ENCODE measurements at places on chromosomes 16 and 17. TPM values are rescaled to one million over a fixed set of nuclear protein-coding genes. Genes with fewer than 3 reads are reported as not detected.

Gene OR1F1
- total RNA-seq: not detected

Gene SPEM3
- not detected for total RNA-seq

Gene PRSS36
- 2.7 TPM for total RNA-seq

Gene GP1BA
- total RNA-seq: not detected

Gene COL1A1
- 26.8 TPM for total RNA-seq

- no peak for DNase-seq
Measured at GRCh38 chr16:66447491-66447890, 20.4 kb downstream of the BEAN1 start.

DNA sequence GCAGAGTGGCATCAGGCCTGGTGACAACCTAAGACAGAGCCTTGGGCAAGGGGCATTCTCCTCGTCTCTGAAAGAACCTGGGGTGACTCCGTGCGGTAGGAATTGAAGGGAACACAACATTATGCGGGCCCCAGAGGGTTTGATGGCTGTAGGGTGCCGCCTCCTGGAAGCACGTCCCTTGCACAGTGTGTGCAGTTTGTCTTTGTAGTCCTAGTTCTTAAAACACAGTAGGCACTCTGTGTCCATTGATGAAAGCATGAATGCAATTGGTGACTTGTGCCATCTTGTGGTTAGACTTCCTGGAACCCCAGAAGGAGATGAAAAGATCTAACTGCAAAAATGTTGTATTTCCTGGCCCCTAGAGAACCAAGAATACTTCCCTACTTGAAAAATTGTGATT lies 279.8 kb downstream of the UTP18 start:
- DNase-seq: no peak

Gene BAIAP2
- total RNA-seq: 32.7 TPM

Gene ATP2A1
- total RNA-seq: 0.45 TPM

Gene UNC119
- total RNA-seq: 22.2 TPM

DNA sequence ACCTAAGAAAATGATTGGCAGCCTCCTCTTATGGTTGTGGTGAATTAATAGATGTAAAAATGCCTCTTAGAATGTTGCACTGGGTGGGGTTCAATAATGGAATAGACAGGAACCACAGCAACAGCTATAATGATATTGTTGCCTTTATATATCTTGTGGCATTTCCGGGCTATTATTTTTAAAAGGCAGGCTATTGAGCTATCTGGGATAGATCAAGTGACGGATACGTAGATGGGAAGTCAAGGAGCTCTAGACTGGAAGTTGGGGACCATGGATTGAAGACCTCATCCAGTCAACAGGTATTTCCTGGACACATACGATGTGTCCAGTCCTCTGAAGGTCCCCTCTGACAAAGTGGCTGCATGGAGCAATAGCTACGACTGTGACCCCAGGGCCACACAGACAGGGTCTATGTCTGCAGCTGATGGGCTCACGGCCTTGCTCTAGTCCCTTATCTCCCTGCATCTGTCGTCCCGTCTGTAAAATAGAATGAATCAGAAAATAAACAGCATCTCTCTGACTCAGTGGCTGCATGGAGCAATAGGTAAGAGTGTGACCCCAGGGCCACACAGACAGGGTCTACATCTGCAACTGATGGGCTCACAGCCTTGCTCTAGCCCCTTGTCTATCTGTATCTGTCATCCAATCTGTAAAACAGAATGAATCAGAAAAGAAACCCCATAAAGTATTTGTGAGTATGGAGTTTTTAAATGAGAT lies 117.7 kb upstream of the FOXF1 start:
- no peak for DNase-seq

DNA sequence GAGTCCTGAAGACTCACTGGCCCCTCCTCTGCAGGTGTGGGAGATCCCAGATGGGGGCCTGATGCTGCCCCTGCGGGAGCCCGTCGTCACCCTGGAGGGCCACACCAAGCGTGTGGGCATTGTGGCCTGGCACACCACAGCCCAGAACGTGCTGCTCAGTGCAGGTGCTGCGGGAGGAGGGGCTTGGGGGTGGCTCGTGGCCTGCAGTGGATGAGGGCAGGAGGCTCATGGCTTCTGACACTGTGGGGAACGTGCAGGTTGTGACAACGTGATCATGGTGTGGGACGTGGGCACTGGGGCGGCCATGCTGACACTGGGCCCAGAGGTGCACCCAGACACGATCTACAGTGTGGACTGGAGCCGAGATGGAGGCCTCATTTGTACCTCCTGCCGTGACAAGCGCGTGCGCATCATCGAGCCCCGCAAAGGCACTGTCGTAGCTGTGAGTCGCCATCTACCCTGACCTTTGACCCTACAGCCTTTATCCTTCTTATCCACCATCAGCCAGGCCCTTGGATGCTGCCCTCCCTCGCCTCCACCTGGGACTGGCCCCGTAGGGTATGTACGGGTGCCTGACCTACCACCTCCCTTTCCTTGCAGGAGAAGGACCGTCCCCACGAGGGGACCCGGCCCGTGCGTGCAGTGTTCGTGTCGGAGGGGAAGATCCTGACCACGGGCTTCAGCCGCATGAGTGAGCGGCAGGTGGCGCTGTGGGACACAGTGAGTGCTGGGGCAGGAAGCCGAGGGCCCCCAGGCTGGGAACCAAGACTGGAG lies 3.6 kb downstream of the CORO1A start:
- peak; percentile 86 for DNase-seq

Gene KRTAP9-3
- not detected for total RNA-seq

Gene SOST
- total RNA-seq: not detected

DNA sequence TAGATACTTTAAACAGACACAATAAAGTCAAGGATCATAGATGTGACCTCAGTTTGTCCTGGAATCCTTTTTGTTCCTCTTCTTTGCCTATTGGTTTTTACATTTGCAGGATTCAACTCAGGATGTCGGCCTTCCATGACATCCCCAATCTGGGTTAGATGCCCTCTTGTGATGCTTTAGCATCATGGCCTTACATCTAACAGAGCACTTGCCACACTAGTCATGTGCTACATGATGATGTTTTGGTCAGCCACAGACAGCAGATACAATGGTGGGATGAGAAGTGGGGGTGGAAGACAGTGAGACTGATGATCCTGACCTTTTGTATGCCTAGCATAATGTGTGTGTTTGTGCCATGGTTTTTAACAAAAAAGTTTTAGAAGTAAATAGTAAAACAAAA lies 1.8 kb upstream of the SYNRG start:
- DNase-seq: no peak

DNA sequence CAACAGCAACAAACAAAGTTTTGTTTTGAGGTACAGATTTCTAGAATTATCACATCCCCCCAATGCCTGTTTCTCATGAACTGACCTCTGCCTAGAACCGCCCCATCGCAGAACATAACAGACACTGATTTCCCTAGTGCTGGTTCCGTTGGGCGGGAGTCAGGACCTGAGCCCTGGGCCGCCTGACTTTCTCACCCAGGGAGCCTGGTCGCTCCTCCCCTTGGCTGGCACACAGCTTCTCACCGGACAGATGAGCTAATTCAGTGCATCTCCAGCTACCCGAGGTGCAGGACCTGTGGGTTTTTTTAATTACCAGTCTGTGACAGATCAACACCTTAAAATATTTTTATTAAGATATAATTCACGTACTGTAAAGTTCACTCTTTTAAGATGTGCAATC lies 20.1 kb upstream of the RPL38 start:
- DNase-seq: no peak

DNA sequence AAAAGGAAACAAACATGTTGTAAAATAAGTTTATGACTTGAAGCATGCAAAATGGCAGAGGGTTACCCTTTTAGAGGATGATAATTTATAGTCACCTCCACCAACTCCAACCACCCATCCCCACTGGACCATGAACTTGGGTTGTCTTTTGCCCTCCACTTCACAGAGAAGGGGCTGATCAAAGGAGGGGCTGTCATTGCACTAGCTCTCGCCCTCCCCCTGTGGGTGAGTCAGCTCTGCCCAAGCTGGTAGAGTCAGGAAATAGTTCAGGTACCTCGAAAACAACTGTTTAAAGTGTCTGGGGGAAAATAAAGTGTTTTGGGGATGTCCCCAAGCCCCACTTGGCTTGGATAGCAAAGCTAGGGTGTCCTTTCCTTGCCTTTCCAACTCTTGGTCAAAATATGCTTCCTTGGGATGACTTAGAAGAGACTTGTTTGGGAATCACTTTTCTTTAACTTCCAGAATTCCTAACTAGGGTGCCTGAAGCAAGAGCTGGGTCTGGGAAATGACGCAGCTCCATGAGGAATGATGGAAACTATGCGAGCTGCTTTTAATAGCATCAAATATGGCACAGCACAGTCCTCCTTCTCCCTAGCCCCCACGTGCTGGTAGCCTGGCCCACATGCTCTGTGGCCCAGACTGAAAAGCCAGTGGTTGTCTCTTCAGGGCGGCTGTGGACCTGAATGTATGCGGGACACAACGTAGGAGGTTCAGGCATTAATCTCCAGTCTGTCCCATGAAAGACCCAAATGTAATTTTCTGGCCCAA lies 40.7 kb downstream of the TBX4 start:
- DNase-seq: no peak

DNA sequence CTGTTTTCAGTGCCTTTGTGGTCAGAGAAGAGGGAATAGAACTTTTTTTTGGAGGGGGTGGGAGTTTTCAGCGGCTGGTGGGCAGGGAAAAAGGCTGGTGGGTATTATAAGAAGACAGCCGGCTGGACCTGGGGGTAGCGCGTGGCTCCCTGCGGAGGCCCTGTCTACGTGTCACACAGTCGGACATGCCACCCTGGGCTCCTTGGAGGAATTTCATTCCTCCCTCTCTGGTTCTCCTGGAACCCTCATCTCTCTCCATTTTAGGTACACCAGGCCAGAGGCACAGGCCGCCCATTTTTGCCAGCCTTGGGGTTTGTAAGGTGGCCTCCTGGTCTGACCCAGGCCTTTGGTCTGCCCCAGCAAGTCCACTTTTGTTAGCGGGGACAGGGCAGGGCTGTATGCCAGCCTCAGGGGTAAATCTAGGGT lies 908 bp downstream of the FKBP10 start:
- DNase-seq: no peak

DNA sequence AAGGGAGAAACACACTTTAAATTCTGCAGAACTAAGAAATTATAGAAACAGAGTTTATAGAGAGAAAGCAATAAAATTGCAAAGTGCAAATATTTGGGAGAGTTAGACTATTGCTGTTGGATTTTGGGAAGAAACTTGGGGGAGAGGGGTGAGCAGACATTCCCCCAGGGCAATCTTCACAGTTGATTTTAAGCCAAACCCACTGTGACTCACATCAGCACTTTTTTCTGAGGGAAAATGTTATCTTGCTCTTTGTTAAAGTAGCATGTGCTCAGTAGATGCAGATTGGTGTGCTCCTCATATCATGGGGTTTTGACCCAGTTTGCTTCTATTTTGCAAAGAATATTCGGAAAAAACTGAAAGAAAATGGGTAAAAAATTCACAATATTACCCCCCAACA lies 367.6 kb downstream of the CDH11 start:
- no peak for DNase-seq

DNA sequence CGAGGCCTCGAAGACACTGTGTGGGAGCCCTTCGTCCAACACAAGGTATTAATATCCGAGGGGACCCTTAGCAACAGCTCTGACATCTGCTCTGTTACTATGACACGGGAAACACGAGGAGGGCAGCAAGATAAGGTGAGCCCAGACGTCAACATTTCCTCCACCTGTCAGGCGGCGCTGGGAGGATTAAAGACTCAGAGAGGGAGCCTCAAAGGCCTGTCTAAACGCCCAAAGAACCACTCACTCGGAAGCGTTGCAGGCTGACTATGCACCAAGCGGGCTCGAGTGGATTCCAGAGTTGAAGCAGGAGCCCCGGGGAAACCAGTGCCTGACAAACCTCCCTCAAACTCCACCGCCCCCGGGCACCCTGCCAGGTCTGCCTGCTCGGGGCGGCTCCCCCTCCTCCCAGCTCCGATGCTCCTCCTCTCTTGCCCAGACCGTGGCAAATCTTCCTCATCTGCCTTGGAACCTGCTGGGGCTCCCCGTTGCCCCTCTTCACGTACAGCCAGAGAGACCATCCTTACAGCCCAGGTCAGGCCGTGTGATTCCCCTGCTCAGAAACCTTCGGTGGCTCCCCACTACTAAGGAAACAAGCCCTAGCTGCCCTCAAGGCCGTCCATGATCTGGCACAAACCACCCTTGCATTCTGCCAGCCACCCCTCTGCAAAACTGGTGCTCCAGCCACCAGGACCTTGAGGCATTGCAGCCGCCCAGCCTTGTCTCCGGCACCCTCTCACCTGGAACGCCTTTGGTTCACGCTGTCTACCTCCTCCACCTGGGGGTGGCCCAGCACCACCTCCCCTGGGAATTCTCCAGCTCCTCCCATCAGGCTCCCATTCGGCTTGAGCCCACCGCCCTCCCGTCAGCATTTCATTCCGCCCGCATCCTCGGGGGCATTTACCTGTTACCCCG lies 16.2 kb downstream of the RPH3AL start:
- DNase-seq: peak; percentile 81

GRCh38 chr16:2783581-2784357 lies 3.6 kb downstream of the PRSS33 start:
- no peak for DNase-seq

Gene HSPB9
- 0.12 TPM for total RNA-seq

GRCh38 chr17:78960928-78961327 lies 18.8 kb downstream of the LGALS3BP start:
- peak; percentile 57 for DNase-seq

GRCh38 chr17:61474934-61475333 lies 22.7 kb downstream of the TBX4 start:
- DNase-seq: no peak

Gene FGF11
- total RNA-seq: 13.8 TPM

Gene ITGAD
- total RNA-seq: not detected

Gene RND2
- total RNA-seq: 0.82 TPM

GRCh38 chr16:1134776-1135458 lies 18.0 kb upstream of the CACNA1H start:
- no peak for DNase-seq

DNA sequence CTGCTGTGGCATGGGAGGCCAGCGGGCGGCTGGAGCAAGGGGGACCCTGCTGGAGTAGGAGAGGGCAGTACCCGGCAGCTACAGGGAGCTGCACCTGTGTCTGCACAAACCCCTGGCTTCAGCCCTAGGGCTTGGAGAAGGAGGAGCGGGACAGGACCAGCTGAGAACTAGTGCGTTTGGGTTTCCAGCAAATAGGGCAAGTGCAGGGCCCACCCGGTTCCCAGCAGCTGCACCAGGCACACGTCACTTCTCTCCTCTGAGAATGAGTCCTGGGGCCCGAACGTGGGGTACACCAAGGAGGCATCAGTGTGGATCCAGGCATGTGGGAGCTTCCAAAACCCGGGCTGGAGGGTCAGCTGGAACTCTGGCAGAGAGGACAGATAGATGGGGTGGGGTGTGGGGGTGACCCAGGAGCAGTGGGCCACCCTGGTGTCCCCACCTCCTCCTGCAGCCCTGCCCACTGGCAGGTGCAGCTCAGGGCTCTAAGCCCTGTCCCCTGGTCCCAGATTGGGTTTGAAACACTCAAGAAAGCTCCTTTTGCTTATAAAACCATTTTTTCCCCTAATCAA lies 5.6 kb downstream of the C16orf89 start:
- no peak for DNase-seq

Gene UNKL
- total RNA-seq: 16.4 TPM

Gene CRAMP1
- 11.3 TPM for total RNA-seq

Data from left ventricle myocardium superior (tissue), 1 donor.